ENCODE measurements at places on chromosomes 4 and X. TPM values are rescaled to one million over a fixed set of nuclear protein-coding genes. Genes with fewer than 3 reads are reported as not detected.
A peak's percentile ranks its signal among the peaks of the same experiment; 100 is the strongest.

- DNase-seq = no peak
- no peak overlapping the region for H3K27ac ChIP-seq
- no peaks in the 10 kb centered on the region for H3K27me3 ChIP-seq
- H3K36me3 ChIP-seq = no peaks in the 10 kb centered on the region
Observed at GRCh38 chr4:25861280-25861950, 1.4 kb downstream of the SEL1L3 start.

DNA sequence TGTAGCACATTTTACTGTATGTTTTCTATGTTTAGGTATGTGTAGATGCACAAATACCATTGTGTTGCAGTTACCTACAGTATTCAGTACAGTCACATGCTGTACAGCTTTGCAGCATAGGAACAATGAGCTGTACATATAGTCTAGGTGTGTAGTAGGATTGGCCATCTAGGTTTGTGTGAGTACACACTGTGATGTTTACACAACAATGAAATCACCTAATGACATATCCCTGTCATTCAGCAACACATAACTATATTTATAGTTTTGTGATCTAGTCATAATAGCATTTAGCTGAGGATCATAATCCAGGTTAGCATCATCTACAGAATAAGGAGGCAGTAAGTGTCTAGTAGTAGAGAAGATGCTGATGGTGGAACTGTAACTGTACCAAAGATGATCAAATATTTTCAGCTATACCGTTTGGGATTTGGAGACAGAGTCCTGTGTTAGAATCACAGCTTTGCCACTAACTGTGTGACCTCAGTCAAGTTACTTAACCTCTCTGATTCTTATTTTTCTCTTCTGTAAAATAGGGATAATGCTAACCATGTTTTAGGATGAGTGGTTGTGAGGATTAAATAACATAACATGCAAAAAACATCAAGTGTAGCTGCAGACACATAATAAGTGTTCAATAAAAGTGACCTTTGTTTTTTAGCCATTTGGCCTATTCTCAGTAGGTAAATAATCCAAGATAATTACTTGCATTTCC lies 73.3 kb downstream of the LIMCH1 start:
- H3K27ac ChIP-seq = no peak overlapping the region
- no peaks in the 10 kb centered on the region for H3K4me1 ChIP-seq
- DNase-seq = no peak
- no peaks in the 10 kb centered on the region for H3K36me3 ChIP-seq
- no peak overlapping the region for H3K4me3 ChIP-seq

DNA sequence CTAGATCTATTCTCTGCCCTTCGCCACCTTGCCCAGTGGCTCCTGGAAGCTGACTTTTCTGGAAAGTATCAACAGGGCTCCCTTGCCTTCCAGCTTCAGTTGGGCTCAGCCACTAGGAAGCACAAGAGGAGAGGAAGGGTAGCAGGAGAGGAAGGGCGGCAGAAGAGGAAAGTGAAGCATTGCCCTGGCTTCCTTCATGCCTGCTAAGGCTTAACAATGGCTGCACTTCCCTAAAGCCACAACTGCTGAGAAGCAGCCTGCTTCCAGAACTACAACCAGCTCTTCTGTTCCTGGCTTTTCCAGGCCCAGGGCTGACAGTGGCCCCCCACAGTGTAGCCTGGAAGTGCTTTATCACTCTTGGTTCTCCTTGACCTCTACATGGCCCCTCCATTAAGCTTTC lies 29.1 kb upstream of the PGM2 start:
- H3K4me3 ChIP-seq = no peak overlapping the region
- DNase-seq = no peak

GRCh38 chr4:5826437-5827107 lies 66.3 kb downstream of the CRMP1 start:
- no peaks in the 10 kb centered on the region for H3K36me3 ChIP-seq
- no peaks in the 10 kb centered on the region for H3K27me3 ChIP-seq
- DNase-seq = no peak
- H3K4me1 ChIP-seq = no peaks in the 10 kb centered on the region

DNA sequence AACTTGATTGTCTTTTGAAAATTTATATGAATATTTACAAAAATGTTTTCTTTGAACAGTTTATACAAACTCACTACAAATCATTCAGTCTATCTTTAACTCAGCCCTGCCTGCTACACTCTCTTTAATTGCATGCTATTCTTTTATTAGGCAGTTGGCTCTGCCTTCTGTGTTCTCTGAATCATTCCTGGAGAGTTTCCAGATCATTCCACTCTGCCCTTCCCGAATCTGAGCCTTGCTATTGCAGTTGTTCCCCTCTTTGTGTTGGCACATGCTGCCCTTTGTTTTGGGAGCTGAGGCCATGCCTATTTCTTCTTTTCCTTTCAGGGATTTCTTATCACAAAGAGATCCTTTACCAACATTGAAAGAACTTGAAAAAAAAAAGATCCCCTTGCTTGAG lies 8.7 kb upstream of the TECRL start:
- H3K4me1 ChIP-seq = no peaks in the 10 kb centered on the region
- no peak overlapping the region for H3K27ac ChIP-seq
- no peaks in the 10 kb centered on the region for H3K36me3 ChIP-seq
- no peak for DNase-seq
- no peaks in the 10 kb centered on the region for H3K27me3 ChIP-seq

DNA sequence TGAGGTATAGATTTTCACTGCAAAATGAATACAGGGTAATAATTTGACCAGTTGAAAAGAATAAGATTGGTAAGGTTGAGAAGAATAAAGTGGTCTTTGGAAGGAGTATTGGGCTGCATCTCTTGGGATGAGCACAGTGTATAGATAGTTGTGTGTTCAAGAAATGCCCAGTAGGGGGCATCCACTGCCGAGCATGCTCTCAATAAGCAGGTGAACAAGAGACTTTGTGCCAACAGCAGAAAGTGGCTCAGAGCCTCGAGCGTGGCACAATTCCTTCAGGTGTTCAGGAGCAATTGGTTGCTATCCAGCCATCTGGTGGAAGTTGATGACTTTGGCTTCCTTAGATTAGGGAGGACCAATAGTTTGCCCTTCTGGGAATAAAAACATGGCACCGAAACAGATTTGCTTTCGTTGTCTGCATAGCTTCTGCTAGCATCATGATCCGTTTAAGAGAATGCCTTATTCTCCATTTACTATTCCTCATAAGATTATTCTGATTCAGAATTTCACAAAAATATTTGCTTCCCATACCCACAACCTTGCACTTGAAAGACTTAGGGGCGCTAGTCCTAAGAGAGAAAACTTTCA lies 258.1 kb upstream of the NEIL3 start:
- H3K4me1 ChIP-seq = no peaks in the 10 kb centered on the region
- no peak overlapping the region for H3K27ac ChIP-seq
- H3K4me3 ChIP-seq = no peak overlapping the region
- no peaks in the 10 kb centered on the region for H3K27me3 ChIP-seq

DNA sequence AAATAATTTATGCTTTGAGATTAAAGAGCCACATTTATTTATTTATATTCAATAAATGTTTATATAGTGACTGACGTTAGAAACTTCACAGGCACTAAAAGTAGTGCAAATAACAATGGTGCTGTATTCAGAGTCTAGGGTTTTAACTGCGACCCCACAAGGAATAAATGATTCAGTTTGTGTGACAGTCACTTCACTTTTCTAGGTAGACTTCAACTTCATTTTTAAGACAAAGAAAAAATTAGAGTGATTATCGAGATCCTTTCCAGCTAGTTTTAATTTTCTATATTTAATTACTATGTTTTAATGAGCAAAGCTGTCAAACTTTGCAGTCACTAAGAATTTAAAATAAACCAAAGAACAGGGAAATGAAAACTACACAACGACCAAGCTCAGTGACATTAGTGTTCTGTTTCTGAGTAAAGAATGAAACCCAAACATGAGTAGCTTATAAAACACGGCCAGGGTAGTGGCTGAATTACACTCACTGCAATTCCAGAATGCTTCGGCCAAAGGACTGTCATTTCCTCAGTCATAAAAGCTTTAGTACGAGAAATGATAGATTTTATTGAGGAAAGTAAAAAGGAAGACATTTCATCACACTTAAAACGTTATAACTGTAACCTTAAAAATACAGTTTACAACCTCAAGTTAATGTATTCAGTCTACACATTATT lies 38.6 kb downstream of the ADGRA3 start:
- no peak overlapping the region for H3K27ac ChIP-seq
- H3K27me3 ChIP-seq = no peaks in the 10 kb centered on the region
- H3K4me3 ChIP-seq = no peak overlapping the region
- H3K4me1 ChIP-seq = peaks cover 9% of the 10 kb centered on the region

GRCh38 chr4:138308356-138308755 lies 66.2 kb upstream of the SLC7A11 start:
- peak; percentile 0 for DNase-seq
- no peaks in the 10 kb centered on the region for H3K4me1 ChIP-seq
- no peak overlapping the region for H3K4me3 ChIP-seq

DNA sequence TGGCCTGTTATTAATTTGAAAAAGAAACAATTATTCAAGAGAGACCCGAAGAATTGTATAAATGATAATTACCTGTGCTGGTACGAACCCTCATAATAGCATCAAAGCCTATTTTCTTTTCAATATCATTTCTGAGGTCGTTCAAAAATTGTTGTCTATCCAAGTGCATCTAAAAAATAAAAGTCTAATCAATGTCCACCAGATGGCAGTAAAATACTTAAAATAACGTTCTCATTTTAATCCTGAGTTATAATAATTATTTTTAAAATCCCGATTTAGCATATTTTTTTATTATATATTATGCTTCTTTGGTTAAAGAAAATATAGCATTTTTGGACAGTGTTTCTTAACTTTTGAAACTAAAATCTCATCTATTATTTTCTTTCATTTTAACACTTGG lies 55.7 kb downstream of the METTL14 start:
- H3K4me3 ChIP-seq = no peak overlapping the region
- H3K27me3 ChIP-seq = no peaks in the 10 kb centered on the region
- H3K36me3 ChIP-seq = no peaks in the 10 kb centered on the region

- H3K27me3 ChIP-seq = no peaks in the 10 kb centered on the region
- no peak for DNase-seq
- no peak overlapping the region for H3K4me3 ChIP-seq
- H3K4me1 ChIP-seq = no peaks in the 10 kb centered on the region
Observed at GRCh38 chr4:127610488-127610887, 22.3 kb upstream of the INTU start.

- H3K27ac ChIP-seq = no peak overlapping the region
- no peak overlapping the region for H3K4me3 ChIP-seq
- no peaks in the 10 kb centered on the region for H3K27me3 ChIP-seq
- H3K4me1 ChIP-seq = no peaks in the 10 kb centered on the region
Observed at GRCh38 chr4:42345962-42346544, 51.2 kb upstream of the SHISA3 start.

DNA sequence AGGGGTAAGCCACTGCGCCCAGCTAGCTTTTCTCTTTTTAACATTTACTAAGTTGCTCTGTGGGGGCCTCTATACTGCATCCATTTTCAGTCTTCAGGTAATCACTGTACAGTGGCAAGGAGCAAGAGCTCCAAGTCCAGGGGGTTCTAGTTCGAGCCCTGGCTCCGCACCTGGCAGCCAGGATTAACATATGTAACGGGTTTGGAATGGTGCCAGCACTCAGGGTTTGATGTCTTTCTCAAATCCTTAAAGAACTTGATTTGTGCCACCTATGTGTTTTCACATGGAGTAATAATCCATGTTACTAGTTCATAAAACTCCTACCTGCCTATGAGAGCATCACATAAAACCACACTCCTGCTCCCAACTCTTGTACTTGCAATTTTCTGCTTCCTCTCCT lies 4.5 kb downstream of the GRPEL1 start:
- H3K36me3 ChIP-seq = peaks cover 11% of the 10 kb centered on the region
- no peak overlapping the region for H3K27ac ChIP-seq
- DNase-seq = no peak
- no peak overlapping the region for H3K4me3 ChIP-seq

DNA sequence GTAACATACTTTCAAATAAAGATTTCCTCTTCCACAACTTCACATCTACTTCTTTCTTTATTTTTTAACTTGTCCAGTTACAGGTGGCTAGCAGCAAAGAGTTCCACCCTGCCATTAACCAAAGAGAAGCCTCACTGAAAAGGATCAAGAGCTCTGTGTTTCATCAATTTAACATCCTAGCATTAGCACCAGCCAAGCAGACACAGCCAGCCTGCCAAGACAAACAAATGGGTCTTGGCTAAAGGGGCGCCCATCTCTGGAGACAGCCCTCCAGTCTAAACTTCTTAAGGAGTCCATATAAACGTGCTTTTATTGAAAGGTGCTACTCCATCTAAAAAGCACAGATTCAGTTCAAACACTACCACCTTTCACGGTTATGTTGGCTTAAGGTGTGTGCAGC lies 105.3 kb downstream of the ADAMTS3 start:
- no peak overlapping the region for H3K4me3 ChIP-seq
- no peaks in the 10 kb centered on the region for H3K4me1 ChIP-seq
- no peaks in the 10 kb centered on the region for H3K27me3 ChIP-seq
- no peak overlapping the region for H3K27ac ChIP-seq
- DNase-seq = no peak

DNA sequence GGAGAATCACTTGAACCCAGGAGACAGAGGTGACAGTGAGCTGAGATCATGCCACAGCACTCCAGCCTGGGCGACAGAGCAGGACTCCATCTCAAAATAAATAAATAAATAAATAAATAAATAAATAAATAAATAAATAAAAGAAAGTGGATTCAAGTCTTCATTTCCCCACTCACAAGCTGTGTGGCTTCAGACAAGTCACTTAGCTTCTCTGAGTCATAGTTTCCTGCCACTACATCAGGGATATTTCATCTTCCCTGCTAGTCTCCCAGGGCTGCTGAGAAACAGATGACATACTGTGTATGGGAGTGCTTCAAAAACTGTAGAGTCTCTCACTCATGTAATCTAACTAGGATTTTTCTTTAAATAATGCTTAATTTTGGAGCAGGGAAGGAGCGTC lies 37.2 kb downstream of the TBC1D9 start:
- no peak overlapping the region for H3K4me3 ChIP-seq
- no peak for DNase-seq
- H3K36me3 ChIP-seq = no peaks in the 10 kb centered on the region

DNA sequence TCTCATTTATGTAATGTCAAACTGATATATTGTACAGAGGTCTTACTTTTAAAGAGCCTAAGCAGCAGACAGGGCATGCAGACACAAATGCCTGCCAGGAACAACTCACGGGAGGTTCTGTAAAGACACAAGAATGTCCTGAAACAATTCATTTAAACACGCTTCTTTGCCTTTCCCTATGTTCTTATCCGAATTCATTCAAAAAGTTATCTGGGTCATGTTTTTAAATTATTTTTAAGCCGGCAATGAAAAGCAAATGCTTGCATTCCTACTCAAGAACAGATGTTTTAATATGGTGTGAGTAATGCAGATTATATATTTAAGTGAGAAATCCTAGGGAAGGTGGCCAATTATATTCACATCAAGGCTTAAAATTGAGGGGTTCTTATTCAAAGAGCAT lies 192.6 kb downstream of the PDGFC start:
- no peak overlapping the region for H3K27ac ChIP-seq
- H3K36me3 ChIP-seq = no peaks in the 10 kb centered on the region
- no peak overlapping the region for H3K4me3 ChIP-seq
- H3K4me1 ChIP-seq = no peaks in the 10 kb centered on the region

KLHL4 gene
- 27.6 TPM for total RNA-seq

EXOSC9 gene
- 19.3 TPM for total RNA-seq

RHOXF1 gene
- 0.41 TPM for total RNA-seq

COX18 gene
- total RNA-seq = 9.9 TPM

PAGE2 gene
- total RNA-seq = not detected

ZDHHC15 gene
- total RNA-seq = 0.05 TPM
